ENCODE measurements at places on chromosomes 2 and 18.

DNA sequence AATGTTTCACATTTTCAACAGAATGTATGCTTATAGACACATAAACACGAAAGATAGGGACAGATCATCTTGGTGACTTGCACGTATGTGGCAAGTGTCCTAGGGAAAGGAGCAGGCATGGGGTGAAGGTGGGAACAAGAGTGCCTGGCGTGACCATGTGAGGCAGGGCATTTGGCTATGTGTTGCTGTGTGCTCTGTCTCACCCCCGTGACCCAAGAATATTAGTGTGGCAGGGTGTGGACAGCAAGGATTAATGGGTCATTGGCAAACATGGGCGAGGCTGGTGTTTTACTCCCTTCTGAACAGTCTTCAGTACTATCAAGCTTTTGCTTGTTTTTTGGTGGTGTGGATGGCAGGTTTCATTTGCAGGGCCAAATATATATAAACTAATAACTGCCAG is 1.3 kb upstream of the VWA3B start:
- no peak for DNase-seq

DNA sequence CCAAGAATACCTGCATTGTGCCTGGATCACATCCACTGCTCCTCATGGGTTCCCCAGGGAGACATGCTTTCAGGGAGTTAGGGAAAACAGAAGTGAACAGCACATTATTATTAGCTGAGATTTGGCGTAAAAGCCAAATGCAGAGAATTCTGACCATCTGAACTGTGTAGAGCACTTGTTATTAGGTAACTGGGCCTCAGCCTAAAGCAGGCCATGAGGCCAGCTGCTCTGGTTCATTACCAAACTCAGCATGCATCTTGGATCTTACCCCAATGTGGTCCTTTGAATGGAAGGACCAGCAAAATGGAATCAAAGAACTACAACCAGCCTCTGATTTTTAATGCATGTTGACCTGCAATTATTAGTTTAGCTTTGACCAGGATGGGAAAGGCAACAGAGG is 322.3 kb downstream of the KCNS3 start:
- DNase-seq = no peak

- no peak for DNase-seq
Measured at GRCh38 chr18:49018554-49019445, 68.0 kb upstream of the SMAD7 start.

DNA sequence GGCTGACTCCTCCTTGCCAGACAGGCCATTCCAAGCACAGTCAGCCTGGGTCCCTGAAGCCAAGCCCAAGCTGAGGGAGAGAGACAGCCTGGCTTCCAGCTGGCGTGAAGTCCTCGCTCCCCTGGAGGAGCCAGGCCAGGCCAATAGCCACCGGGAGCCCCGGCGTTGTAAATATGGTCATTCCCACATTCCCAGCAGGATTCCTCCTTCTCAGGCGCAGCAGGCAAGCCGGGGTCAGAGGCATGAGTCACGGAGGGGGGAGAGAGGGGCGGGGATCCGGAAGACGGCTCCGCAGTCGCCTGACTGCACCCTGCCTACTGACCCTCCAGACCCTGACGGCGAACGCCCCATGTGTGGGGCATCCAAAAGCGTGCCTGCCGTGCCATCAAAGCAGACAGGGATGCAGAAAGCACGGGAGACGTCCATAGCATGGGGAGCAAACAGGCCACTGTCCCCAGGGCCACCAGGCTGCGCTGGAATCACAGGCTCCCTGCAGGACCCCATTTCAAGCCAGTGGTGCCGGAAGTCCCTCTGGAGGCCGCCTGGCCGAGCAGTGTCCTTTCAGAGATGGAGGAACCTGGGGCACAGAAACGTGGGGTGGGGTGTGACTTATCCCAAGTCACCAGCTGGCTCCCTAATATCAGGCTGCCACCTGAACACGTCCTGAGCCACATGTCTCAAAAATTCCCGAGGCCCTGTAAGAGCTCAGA is 48.2 kb downstream of the TWIST2 start:
- no peak for DNase-seq

DNA sequence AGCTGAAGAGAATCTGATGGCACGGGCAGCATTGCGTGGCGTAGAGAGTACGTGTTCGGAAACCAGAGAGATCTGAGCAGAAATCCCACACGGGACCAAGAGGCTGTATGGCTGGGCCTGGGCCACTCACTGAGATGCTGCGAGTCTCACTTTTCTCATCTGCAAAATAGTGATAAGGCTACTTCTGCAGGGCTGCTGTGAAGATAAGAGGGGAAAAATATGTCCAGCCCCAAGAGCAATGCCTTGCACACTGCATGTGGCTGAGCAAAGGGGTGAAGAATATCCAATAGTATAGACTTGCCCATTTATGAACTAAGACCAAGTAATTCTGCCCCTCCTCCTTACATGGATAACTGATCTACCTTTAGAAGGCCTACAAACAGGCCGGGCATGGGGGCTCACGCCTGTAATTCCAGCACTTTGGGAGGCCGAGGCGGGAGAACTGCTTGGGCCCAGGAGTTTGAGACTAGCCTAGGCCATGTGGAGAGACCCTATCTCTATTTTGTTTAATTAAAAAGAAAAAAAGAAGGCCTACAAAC is 3.1 kb downstream of the FECH start:
- DNase-seq = no peak

DNA sequence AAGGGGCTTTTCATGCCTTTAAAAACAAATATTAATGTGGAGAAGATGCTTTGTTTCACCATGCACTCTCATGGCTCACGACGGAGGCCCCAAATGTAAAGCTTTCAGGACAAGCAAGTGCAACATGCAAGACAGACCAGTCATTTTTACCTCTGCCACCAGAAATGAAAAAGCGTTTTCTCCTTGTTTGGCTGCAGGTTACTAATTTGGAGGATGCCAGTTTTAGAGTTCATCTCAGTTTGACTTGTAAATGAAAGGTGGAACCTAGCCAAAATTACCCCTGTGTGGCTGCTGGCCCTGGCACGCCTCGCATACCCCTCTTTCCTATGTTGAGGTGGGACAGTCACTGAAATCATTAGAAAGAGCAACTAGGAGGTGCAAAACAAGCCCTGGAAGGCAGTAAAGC is 138.6 kb downstream of the BCL2 start:
- DNase-seq = no peak

GRCh38 chr2:164877169-164877568 is 35.5 kb upstream of the COBLL1 start:
- DNase-seq = no peak

DNA sequence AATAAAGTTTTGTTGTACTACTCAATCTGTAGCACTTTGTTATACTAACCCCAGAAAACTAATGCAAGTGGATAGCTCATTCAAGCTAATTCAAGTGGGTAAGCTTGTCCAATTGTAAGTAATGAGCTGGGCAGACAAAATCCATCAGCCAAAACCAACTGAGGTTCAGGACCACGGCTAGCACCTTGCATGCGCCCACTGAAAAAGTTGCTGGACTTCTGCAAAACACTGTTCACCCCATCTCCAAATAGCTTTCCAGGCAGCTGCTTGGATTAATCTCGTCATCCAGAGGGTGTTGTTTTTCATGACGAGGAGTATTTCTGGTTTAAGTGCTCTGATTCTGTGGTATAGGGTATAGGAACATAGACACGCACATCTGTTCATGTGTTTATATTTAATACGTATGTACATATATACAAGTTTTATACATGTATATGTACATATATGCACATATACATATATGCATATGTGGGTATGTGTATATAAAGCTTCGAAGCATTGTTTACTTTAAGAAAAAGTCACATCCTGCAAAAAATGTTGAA is 307.5 kb downstream of the GALR1 start:
- no peak for DNase-seq

DNA sequence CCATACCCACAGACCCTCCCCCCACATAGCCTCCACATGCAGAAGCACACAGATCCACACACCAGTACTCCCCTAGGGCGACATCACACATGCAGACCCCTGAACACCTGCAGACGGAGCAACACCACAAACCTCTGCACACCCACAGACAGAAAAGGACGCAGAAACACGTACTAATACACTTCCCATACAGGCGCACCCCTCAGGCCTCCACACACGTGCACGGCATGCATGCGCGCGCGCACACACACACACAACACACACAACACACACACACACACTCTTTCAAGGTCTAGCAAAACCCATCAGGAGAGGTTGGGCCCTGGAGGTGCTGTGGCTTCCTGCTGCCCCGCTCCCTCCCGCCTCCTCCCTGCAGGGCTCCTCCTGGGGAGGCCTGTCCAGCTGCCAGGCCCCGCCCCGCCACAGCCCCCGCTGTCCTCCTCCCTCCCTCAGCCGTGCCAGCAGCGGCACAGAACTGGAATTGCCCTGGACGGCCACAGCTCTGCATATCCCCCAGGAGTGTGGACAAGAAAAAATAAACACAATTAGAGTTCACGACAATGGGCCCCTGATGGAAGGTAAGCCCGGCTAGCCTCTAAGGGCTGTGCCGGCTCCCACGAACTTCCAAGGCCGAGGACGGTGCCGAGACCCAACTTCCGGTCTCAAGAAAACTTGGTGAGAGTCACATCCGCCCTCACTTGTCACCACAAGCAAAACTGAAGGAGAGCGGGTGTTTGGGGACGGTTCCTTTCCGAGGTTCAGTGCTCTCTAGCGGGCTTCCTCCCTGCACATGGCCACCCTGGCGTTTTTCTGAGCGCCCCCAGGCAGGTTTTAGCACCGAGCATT is 6.8 kb downstream of the ZFP36L2 start:
- peak; percentile 51 for DNase-seq

DNA sequence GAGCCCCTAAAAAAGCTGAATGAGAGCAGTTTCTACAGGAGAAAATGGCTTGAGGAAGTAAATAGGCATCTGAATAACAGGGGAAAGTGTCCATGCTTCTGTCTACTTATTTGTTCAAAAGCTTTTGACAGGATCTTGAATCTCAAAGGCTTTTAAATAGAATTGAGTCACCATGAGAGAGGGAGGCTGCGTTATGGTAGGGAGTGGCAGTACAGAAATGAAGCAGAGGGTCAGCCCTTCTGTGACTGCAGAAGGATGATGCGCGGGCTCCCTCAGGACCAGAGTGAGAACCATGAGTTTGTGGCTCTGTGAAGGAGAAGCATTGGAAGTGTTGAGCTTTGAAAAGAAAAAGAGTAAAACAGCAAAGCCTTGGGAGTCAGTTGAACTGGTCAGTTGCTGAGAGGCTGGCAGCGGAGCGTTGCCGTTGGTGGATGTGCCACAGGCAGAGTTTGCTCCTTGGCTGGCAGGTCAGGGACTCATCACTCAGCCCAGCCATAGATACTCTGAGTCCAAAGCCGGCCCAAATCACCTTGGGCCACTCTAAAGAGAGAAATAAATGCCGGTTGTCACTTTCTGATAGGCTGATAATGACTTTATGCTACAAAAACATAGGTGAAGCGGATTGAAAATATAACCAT is 17.4 kb downstream of the COPS7B start:
- DNase-seq = no peak

DNA sequence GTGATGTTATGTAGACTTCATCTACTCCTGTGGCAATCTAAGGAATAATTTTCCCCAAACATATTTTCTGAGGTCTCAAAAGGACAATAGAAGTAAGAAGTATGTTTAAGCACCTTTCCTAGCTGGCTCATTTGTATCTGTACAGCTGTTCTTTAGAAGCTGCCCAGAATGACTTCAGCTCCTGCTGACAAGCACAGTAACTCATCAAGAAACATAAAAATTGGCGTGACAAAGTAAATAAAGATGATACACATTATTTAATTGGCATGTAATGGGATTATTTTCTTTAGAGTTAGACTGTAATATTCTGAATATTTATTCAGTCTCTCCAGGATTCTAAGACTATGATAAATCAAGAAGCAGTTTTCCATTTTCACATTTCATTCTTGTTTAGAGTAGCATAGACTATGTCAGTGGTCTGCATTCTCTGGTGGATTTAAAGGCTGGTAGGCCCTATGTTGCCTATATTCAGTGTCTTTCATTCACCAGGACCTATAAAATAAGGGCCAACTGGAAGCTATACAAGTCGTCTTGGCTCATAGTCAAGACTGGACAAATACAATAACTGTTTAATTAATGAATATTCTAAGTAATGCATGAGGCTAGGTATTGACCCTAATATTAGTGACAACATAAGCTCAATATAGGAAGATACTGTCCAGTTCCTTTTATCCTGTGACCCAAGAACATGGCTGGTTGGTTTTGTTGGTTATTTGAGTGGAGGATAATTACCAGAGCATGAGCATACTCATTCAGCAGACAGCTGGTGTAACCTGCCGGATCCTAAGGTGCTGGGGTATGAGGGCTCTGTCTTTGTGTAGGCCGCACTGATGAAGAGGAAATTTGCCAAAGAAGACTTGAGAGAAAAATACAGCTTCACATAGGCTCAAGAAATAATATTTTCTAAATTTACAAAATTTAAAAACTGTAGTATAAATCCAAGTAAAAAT is 107.0 kb downstream of the PDE1A start:
- no peak for DNase-seq

DNA sequence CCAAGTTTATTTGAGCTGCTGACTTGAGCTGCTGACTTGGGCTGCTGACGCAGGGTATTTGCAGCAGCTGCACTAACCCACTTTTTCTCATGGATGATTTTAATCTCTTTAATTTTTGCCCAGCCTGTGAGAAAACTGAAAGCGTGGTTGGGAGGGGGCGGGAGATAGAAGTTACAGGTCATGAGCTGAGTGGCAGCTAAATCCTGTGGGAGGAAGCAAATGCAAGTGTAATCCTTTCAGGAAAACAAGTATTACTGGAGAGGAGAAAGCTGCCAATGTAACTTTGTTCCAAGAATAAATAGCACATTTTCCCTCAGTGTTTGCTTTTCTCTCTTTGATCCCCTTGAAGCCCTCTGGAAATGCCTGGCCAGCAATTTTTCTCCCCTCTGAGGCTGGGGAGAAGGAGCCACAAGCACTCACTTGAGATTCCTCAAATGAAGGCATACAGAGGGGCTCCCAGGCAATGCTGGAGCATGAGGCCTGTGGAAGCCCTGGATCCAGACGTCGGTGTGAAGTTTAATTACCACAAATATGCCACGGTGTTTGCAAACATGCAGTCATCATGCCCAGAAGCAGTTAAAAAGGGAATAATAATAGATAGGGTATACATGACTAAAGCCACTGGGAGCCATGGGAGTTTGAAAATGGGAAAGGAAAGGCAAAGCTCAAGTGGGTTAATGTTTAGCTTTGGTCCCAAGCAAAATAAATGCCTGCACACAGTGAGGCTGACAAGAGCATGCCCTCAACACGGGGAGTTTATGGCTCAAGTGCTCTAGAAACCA is 10.4 kb upstream of the EVA1A start:
- DNase-seq = no peak

DNA sequence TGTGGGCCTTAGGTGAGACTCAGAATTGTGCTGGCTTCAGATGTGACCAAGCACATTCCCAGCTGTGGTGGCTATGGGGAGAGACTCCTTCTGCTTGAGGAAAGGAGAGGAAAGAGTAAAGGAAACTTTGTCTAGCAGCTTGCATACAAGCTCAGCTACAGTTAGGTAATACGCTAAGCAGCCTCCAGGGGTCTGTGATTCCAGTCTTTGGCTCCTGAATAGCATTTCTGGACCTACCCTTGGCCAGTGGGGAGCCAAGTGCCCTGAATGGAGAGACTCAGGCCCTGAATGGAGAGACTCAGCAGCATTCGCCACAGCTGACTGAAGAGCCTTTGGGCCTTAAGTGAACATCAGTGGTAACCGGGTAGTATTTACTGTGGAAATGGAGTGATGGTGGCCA is 227.4 kb upstream of the CDH7 start:
- no peak for DNase-seq
